ENCODE measurements at places on chromosomes 4 and X.
A peak's percentile ranks its signal among the peaks of the same experiment; 100 is the strongest.

DNA sequence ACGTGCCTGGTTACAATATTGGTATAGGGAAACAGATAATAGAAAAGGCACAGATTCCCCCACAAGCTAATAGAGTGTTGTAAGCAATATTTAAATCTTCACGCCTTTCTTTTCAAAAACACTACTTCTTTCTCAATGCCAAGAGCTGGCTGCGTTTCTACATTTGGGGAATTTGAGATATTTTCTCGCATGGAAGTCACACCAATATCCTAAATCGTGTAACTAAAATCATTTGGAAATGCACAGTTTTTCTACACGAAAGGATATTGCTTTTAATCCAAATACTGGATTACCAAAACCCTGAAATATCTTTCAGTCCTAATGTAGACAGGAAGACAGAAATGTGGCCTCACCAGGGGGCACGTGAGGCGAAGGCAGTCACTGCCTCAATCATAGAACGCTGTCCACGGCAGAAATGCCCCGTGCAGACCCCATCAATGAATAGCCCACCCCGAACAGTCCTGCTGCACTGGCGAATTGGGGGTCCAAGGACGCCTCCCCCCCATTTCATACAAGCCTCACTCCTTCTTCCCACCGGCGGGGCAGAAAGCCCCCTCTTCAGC lies 106.6 kb downstream of the NSUN7 start:
- DNase-seq = no peak

GRCh38 chrX:124190440-124190839 lies 142.0 kb upstream of the TEX13D start:
- no peak for DNase-seq

DNA sequence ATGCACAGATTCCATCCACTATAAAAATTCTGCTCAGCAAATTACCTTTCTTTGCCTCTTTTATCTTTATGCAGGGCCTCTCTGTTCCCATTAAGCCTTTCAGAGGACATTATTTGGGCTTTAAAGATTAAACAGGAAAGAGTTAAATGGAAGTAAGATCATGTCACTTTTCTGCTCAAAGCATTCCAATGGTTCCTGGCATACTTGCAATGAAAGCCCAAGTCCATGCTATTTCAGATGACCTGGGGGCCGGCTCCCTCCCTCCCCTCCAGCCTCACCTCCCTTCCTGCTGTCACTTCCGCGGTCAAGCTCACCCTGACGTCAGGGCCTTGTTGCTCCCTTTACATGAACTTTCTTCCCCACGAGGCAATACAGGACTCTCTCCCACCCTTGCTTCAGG lies 125.5 kb downstream of the C4orf51 start:
- DNase-seq = peak; percentile 71

DNA sequence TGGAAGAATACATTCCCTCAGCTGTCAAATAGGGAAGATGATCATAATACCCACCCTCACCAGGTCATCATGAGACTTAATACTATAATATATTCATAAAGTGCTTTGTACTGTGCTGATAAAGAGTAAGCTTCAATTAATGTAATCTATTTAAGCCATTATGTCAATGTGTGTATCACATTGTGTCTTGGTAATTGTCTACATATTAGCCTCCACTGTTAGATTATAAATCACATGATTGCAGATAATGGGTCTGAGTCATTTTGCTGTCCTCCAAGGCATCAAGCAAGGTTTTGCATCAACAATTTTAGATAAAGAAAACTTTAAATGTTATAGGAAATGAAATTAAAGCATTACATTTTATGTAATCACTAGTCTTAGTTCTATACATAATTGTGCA lies 45.2 kb upstream of the CEP135 start:
- DNase-seq = no peak

All from H1 (cell line).